Upper lobe of left lung (tissue), 6 donors: ENCODE measurements at places on chromosomes 4 and X. TPM values are rescaled to one million over a fixed set of nuclear protein-coding genes. Genes with fewer than 3 reads are reported as not detected.

Gene MRPL1
- 13.6 TPM for total RNA-seq

Gene CTBP1
- total RNA-seq: 142 TPM

Gene CLDN34
- total RNA-seq: 0.76 TPM

Gene ADGRG4
- total RNA-seq: under 0.01 TPM

Gene MSX1
- total RNA-seq: 1.7 TPM
